ENCODE measurements at places on chromosomes 16 and 17.

DNA sequence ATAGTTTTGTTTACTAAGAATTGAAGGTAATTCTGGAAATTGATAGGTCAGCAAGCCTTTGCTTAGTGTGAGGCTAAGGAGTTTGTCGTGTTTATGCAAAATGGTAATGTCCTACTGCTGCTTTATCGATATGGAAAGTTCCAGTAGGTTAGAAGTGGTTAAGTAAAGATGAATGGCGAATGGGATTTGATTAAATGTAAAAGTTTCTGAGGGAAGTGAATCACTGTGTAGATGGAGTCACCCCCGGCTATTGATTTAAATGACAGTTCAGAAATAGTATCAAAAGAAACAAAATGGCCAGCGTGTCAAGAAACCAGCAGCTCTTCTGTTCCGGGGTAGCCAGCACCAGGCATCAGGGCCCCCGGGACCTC lies 131.4 kb downstream of the RPTOR start:
- DNase-seq = no peak

DNA sequence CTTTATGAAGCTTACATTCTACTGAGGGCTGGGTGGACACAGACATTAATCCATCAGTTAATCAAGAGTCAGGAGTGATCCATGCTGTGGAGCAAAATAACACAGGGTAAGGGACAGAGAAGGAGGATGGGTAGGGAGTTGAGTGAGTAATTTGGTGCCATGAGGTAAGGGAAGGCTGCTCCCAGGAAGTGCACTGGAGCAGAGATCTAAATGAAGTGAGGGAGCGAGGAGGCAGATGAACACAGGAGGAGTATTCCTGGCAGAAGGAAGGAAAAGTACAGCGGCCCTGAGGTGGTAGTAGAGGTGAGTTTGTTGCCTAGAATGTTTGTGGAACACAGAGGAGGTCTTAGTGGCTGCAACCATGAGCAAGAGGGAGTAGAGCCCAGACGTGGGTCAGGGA lies 34.8 kb downstream of the ASIC2 start:
- no peak for DNase-seq

GRCh38 chr16:78896280-78896679 lies 704.3 kb downstream of the MAF start:
- DNase-seq = no peak

- no peak for DNase-seq
These were observed 5.0 kb downstream of the TSPAN10 start for GRCh38 chr17:81641825-81642489.

- no peak for DNase-seq
These were observed 16.1 kb upstream of the RPTOR start for GRCh38 chr17:80528536-80528935.

- no peak for DNase-seq
These were observed 499.4 kb upstream of the HSBP1 start for GRCh38 chr16:83308414-83308813.

All from GM19239 (cell line).